Omental fat pad (tissue), 4 donors: ENCODE measurements at places on chromosomes 16 and 17.

GRCh38 chr16:2774161-2774891 is 2.8 kb downstream of the ELOB start:
- no peak for DNase-seq

DNA sequence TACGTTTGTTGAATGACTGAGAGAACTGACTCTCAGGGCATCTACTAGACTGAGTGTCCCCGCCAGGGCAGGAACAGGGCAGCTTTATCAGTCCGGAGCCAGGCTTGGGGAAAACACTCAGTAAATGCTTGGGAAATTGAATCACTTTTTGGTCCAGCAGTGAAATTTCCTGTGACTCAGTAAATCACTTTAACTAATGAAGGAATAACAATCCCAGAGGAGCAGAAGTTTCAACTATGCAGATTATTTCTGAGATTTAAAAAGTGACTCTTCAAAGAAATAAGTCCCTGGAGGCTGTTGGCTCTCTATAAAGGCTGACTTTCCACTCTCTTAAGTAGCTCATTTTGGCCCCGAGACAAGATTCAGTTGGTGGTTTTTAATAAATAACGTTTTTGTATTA is 101.8 kb downstream of the FOXL1 start:
- no peak for DNase-seq

- DNase-seq = no peak
Observed at GRCh38 chr17:57035971-57036481, 49.0 kb upstream of the AKAP1 start.

- no peak for DNase-seq
Observed at GRCh38 chr17:41520821-41521521, 2.3 kb upstream of the KRT15 start.

DNA sequence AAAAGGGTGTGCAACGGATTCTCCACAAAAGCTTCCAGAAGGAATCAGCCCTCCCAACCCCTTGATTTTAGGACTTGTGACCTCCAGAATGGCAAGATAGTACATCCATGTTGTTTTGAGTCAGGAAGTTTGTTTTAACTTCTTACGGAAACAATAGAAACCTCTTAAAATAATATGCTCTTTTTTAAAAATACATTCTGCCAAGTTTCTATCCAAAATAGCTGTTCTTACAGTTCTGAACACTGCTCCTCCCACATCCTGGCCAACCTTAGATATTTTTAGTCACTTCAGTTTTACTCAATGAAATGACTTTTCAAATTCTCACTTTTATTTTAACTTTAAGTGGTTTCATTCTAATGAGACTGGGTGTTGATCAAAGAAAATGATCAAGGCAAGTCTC is 156.4 kb downstream of the ZNF18 start:
- DNase-seq = no peak

- no peak for DNase-seq
Observed at GRCh38 chr16:12869698-12870427, 31.5 kb upstream of the SHISA9 start.

DNA sequence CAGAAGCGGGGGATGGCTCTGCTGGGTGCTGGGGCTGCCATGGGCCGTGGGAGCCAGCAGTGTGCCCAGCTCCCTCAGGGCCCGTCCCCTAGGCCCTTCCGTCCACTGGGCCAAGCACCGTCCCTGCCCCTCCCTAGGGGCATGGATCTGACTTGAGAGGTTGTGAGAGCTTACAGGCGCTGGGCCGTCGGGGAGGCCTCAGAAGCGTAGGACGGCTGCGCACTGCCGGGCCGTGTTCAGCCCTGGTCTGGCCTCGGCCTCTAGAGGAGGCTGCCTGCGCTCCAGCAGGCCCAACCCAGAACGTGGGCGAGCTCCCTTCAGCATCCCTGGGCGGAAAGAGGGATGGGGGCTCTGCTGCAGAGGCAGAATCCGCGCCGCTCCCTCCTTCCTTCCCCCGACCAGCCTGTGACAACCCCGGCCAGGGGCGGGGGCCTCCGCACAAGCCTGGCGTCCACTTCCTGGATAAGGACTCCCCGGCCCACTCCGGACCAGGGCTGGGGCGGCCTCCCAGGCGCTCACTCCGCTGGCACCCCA is 685 bp upstream of the MPG start:
- DNase-seq = no peak

DNA sequence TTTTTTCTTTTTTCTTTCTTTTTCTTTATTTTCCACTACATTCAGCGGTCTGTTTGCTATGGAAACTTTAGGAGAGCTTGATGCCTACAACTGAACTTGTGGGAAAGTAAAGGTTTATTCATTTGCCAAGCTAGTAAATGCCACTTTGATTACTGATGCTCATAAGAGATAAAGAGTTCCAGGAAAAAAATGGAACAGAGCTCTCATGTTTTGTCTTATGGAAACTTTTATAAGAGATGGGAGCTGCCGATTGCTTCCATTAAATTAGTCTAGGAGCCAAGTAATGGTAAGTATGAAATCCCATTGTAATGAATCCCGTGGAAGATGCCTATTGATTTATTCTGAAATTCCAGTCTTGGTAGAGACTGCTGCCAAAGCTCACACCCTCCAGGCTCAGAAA is 7.1 kb downstream of the ANKFN1 start:
- no peak for DNase-seq

DNA sequence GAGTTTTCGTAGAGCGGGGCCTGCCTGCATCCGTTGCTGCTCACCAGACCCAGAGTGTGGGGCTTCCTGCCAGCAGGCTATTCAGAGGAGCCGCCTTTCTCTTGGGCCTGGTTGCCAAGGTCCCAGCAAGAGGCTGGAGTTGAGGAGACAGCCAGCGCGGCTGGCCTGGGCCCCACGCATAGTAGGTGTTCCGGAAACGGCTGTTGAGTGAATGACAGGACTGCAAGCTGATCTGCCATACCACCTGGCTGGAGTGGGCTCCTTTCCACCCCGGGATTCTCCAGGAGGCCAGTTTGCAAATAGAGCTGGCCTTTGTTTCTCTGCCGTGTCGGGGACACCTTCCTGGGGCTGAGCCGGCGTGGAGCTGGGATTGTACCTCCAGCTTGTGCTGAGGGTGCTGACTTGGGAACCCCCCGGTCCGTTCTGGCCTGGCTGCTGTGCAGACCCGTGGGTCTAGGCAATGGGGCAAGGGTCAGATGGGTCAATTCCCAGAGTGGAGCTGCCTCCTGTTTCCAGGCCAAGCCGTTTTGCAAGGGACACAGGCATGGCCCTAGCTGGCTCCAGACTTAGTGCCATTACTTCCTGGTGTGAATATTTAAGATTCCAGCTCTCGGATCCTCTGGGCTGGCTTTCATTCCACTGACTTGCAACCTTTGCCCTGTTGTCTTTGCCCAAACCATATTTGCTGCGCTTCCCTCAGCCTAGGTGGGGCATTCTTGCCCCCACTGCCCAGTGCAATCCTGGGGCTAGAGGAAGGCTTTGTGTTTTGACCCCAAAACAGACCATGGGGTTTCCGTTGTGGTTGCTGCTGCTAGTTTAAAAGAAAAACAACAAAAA is 68.8 kb downstream of the CMIP start:
- no peak for DNase-seq

DNA sequence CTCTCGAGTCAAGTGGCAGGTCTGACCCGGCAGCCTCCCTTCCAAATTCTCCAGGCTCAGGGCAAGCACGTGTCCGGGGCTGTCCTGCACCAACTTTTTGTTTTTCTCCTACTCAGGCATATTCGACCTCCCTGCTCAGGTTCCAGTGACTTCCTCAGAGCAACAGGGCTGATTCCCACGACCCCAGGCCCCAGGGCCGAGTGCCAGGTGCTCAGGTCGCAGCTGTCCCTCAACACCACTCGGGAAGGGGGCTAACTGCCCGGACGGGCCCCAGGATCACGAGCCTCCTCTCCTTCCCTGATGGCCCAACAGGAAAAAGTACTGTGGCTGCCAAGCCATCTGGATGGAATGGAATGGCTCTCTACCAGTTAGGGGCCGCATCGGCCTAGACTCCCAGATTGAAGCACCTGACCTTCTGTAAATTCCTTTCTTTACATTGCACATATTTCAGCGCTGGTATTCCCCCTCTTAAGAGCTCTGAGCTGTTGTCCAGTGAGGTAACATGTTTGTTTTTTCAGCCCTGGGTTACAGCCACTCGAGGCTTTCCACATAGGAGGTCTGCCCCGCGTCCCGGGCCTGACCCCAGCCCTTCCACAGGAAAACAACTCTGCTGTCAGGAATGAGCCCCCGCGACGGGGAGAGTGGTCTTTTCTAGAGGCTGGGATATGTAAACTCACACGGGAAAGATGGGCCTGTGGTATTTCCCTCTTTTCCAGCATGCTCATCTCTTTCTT is 25.0 kb downstream of the NXN start:
- DNase-seq = no peak

DNA sequence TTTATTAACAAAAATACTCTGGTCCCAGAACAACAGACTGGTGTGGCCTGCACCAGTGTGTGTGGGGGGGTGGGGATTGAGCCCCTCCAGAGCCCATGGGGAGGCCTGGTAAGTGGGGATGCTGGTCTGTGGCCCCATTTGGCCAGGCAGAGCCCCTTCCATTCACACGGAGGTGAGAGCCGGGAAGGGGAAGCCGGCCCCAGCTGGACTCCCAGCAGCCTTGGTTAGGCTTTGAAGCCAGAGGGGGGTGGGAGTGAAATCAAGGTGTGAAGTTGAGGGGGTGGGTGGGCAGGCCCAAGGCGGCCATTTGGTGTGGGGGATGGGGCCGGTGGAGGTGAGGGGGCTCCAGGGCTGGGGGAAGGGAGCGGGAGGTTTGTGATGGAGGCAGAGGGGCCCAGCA is 5.9 kb downstream of the TBX6 start:
- no peak for DNase-seq

DNA sequence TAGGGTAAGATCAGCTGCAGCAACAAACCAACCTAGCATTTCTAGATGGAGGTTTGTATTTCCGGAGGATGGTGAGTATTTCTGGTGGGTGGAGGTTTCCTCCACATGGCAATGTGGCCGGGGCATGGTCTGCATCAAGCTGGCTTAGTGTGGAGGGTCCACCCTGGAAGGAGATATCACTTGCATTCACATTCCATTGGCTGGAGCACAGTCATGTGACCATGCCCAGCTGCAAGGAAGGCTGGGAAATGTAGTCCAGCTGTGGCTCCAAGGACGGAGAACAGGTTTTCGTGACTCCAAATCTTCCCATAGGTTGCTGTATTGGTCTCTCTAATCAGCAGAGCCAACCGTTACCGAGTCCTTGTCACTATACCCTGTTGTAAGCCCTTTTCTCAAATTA is 68.7 kb downstream of the RAI1 start:
- peak; percentile 35 for DNase-seq

GRCh38 chr17:73562896-73563295 is 81.3 kb downstream of the SDK2 start:
- DNase-seq = no peak

DNA sequence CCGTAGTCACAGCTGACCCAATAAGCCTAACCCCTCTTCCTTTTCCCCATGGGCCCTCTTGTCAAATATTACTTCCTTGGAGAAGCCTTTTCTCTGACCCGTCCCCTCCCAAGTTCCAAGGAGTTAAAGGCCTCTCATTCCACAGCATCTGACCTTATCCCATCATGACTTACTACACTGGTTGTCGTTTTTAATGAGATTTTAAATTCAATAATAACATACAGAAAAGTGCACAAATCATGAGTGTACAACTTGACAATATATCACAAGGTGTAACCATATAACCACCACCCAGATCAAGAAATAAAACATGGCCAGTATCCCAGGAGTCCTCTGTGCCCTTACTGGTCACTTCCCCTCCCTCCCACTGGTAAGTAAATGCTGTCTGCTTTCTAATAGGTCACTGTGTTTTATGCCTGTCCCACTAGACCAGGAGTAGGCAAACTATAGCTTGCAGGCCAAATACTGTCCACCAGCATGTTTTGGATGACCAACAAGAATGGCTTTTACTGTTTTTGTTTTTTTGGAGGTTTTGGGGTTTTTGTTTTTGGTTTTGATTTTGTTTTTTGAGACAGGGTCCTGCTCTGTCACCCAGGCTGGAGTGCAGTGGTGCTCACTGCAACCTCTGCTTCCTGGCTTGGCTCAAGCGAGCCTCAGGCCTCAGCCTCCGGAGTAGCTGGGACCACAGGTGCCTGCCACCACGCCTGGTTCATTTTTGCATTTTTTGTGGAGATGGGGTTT is 1.2 kb upstream of the FDXR start:
- DNase-seq = no peak

DNA sequence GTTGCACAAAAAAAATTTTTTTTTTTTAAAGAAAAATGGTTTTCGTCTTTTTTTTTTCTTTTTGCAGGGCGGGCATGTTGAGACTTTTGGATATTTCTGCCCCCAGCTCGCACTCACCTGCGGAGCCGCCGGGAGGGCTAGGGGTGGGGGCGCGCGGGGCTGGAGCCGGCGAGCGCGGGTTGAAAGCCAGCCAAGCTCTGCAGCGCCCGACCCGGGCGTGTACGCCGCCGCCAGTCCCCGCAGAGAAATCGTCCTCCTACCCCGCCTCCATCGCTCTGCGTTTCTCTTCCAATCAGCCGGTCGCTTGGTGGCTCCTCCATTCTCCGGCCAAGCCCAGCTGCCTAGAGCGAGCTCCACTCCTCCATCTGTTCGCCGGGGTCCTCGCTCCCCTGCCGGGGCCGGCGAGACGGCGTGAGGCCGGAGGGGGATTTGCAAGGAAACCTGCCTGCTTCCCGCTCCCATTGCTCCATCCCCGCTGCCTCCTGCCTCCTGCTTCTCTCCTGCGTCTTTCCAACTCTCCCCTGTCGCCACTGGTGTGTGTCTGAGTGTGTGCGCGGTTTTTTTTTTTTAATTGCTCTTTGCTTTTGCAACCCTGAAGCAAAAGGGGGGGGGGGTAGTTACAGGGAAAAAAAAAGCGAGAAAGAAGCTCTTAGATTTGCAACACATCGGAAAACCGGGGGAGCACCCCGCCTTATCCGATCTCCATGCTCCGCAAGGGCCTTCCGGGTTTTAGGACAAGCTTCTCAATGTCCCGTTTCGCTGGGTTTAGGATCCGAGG is 1.8 kb upstream of the UBTF start:
- DNase-seq = no peak

DNA sequence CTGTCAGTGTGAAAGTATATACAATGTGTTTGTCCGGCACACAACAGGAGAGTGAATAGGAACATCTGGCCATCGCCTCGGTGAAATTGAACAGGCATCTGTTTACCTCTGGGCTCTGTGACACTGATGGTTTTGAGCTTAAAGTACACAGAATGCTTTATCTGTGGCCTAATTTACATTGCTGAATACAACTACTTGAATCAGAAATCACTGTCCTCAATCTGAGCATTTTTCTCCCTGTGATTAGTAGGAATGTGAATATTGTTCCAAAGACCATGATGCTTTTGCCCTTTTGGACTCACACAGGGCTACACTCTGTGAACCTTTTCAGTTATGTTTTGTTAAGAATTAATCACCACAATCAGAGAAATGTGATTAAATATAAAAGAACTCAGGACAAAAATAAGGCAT is 323.0 kb upstream of the TBX2 start:
- DNase-seq = no peak

GRCh38 chr17:1153795-1154546 is 25.8 kb downstream of the ABR start:
- DNase-seq = no peak
